ENCODE measurements at places on chromosomes 5 and 9.
A peak's percentile ranks its signal among the peaks of the same experiment; 100 is the strongest.

GRCh38 chr9:18362901-18363685 is 110.9 kb upstream of the ADAMTSL1 start:
- peak; percentile 79 for DNase-seq

- peak; percentile 57 for DNase-seq
Observed at GRCh38 chr9:100477241-100477640, 4.3 kb downstream of the TMEFF1 start.

- DNase-seq: no peak
Observed at GRCh38 chr5:96563816-96564215, 98.4 kb upstream of the CAST start.

GRCh38 chr9:4316409-4316808 is 16.5 kb upstream of the GLIS3 start:
- DNase-seq: no peak

GRCh38 chr5:61641748-61642565 is 309.9 kb downstream of the ZSWIM6 start:
- DNase-seq: no peak

DNA sequence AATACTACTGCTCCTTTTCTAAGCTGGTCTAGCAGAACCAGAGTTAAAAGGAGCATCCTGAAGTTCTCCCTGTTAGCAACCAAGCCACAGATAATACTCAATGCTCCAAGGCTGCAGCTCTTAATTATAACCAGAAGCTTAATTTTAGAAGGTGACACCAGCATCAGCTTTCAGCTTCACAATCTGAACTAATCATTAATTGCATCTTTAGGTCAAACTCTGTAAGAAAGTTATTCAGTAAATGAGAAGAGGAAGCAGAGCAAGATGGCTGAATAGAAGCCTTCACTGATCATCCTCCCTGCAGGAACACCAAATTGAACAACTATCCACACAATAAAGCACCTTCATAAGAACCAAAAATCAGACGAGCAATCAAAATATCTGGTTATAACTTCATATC is 38.5 kb downstream of the APBA1 start:
- no peak for DNase-seq

DNA sequence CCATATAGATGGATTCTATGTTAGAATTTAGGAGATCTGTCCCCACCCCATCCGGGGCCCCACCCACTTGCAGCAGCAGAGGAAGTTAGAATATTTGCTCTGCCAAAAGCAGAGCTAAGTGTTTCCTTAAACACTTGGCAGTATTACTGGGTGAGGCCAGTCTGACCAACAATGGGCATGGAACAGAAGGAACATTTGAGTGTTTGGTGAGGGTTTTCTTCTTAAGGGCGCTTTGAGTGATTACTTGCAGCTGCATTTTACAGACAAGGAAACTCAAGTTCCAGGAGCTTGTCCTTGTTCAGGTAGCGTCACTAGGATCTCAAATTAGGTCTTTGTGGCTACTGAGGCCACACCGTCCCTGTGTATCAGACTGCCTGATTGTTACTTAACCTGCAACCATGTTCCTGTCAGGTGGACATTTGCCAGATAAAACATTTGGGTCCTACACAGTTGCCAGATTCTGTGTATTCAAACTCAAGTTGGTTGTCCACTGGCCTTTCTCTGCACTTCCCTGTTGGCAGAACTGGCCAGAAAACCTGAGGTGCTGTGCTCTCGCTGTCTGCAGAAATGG is 59.3 kb downstream of the SLC46A2 start:
- DNase-seq: no peak

GRCh38 chr5:155871623-155872022 is 455.3 kb upstream of the SGCD start:
- no peak for DNase-seq

DNA sequence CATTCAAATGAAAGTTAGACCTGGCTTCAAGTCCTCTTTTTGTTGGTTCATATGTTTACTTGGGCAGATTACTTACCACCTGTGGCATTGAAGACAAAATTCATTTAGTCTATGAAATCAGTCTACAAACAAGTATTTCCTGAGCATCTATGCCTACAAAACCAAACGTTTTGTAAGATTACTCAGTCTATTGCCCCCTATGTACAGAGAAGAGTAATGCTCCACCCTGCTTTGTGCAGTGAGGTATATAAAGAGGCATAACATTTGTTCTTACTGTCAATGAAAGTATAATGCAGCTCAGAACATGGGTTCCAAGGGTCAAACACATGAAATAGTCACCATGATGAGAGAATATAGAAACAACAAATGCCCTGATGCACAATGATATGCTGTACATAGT is 580.7 kb downstream of the KIF4B start:
- DNase-seq: no peak

- DNase-seq: no peak
Observed at GRCh38 chr5:35788724-35789123, 68.0 kb upstream of the IL7R start.

- no peak for DNase-seq
Observed at GRCh38 chr5:177447611-177448243, 1.1 kb downstream of the PRR7 start.

- DNase-seq: no peak
Observed at GRCh38 chr9:125646217-125646616, 60.8 kb downstream of the MAPKAP1 start.
